ENCODE measurements at places on chromosomes 5 and 9. TPM values are rescaled to one million over a fixed set of nuclear protein-coding genes. Genes with fewer than 3 reads are reported as not detected.

GRCh38 chr9:121453232-121453892 is 46.3 kb downstream of the GGTA1 start:
- H3K36me3 ChIP-seq: no peaks in the 10 kb centered on the region
- H3K27me3 ChIP-seq: no peaks in the 10 kb centered on the region
- no peak for DNase-seq
- no peak overlapping the region for H3K4me3 ChIP-seq
- H3K4me1 ChIP-seq: no peaks in the 10 kb centered on the region
- H3K27ac ChIP-seq: no peak overlapping the region

The PDE4D gene
- 3.2 TPM for total RNA-seq

The IFNA2 gene
- total RNA-seq: not detected

- H3K27me3 ChIP-seq: no peaks in the 10 kb centered on the region
- H3K4me3 ChIP-seq: no peak overlapping the region
- DNase-seq: no peak
- no peaks in the 10 kb centered on the region for H3K36me3 ChIP-seq
- no peak overlapping the region for H3K27ac ChIP-seq
- H3K4me1 ChIP-seq: no peaks in the 10 kb centered on the region
Observed at GRCh38 chr5:95610546-95610945, 9.3 kb upstream of the GPR150 start.

The CCDC69 gene
- total RNA-seq: 126 TPM

GRCh38 chr9:127122176-127123063 is at the start of gene ANGPTL2:
TSS of gene ANGPTL2 (minus strand) at chr9:127122635. CDS start at chr9:127108731, 13,904 bp downstream.
- no peaks in the 10 kb centered on the region for H3K27me3 ChIP-seq
- peaks cover 29% of the 10 kb centered on the region for H3K4me1 ChIP-seq
- no peak within 1 kb of the TSS for H3K27ac ChIP-seq
- peak; percentile 86 for DNase-seq
- H3K4me3 ChIP-seq: peak within 1 kb of the TSS; percentile 41

- H3K4me1 ChIP-seq: no peaks in the 10 kb centered on the region
- no peak overlapping the region for H3K27ac ChIP-seq
- no peaks in the 10 kb centered on the region for H3K27me3 ChIP-seq
- no peak for DNase-seq
- H3K36me3 ChIP-seq: peaks cover 9% of the 10 kb centered on the region
Observed at GRCh38 chr5:32126691-32127090, 47.4 kb downstream of the GOLPH3 start.

The DIAPH1 gene
- 64.0 TPM for total RNA-seq

DNA sequence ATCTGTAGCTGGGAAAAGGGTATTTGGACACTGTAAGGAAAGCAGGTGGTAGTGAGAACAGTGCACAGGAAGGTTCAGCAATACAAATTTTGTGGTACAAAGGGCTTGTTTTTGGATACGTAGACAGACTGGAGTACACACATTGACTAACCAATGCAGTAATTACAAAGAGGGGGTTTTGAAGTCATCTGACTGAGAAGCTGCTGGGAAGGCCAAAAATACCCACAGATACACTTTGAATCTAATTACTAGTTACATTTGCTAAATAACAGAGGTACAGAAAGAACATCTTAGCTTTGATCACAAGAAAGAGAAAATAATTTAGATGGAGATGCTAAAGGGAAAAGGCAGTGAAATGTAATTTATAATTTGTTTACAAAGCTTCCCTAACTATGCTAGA is 45.9 kb downstream of the PKD2L2 start:
- no peaks in the 10 kb centered on the region for H3K27me3 ChIP-seq
- no peak overlapping the region for H3K4me3 ChIP-seq
- H3K36me3 ChIP-seq: no peaks in the 10 kb centered on the region

Data from adrenal gland (tissue), 19 donors.